ENCODE measurements at places on chromosomes 7 and 10.

DNA sequence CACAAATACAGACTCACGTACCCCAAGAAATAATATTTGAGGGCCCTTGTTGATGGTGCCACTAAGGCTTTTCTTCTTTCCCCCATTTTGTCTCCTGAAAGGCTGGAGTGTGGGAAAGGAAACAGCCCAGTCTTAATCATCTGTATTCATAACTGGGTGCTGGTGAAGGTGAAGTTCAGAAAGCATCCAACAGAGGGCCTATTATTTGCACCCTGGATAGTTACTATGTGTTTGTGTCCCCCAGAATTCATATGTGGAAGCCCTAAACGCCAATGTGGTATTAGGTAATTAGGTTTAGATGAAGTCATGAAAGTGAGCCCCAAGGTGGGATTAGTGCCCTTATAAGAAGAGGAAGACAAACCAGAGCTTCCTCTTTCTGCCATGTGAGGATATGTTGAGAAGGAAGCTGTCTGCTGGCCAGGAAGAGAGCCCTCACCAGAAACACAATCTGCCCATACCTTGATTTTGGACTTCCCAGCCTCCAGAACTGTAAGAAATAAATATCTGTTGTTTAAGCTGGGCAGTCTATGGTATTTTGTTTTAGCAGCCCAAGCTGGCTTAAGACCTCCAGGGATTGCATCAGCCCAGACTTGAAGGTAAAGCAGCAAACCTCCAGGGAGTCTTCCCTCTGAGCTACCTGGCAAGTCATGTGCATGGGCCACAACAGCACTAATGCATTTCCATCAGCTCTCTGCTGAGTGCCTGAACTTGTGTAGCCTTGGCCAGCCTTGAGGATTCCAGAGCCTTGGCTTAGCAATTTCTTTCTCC lies 90.0 kb upstream of the ADRB1 start:
- no peak for DNase-seq

DNA sequence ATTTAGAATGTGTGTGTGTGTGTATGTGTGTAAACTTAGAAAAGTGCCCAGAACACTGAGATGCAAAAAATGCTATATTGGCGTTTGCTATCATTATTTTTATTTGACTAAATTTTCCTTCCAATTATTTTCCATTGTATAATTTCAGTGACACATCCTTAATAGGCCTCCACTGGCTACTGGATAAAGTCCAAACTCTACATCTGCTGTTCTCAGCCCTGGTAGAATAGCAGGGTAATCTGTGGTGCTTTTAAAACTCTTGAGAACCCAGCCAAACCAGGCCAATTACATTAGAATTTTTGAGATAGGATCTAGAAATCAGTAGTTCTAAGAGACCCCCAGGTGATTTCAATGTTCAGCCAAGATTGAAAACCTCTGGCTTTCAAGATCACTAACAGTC lies 66.4 kb downstream of the ZNF503 start:
- no peak for DNase-seq

- no peak for DNase-seq
Measured at GRCh38 chr7:17640730-17641377, 299.4 kb downstream of the SNX13 start.

GRCh38 chr7:121204537-121204936 lies 124.3 kb upstream of the WNT16 start:
- no peak for DNase-seq

GRCh38 chr7:132009778-132010177 lies 453.4 kb upstream of the PODXL start:
- DNase-seq, result no peak

GRCh38 chr10:521261-522250 lies 167.9 kb downstream of the DIP2C start:
- no peak for DNase-seq

DNA sequence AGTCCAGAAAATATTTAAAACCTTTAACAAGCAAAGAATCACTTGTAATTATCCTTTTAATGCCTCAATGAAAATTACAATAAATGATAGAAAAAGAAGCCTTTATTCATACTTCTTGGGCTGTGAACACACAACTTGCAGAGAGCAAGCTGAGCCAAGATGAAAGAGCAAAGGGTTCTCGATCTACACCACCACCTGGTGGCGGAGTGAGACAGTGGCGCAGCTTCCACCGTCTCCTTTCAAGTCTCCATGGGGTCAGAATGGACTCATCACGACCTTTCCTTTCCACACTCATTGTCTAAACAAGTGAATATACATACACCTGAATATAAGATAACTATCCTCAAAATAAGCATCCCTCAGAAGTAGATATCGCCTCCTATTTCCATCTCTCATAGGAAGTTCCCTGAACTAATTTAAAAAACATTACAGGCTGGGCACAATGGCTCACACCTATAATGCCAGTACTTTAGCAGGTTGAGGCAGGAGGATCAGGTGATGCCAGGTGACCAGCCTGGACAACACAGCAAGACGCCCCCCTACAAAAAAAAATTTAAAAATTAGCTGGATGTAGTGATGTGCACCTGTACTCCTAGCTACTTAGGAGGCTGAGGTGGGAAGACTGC lies 40.7 kb downstream of the ATE1 start:
- DNase-seq, result no peak

DNA sequence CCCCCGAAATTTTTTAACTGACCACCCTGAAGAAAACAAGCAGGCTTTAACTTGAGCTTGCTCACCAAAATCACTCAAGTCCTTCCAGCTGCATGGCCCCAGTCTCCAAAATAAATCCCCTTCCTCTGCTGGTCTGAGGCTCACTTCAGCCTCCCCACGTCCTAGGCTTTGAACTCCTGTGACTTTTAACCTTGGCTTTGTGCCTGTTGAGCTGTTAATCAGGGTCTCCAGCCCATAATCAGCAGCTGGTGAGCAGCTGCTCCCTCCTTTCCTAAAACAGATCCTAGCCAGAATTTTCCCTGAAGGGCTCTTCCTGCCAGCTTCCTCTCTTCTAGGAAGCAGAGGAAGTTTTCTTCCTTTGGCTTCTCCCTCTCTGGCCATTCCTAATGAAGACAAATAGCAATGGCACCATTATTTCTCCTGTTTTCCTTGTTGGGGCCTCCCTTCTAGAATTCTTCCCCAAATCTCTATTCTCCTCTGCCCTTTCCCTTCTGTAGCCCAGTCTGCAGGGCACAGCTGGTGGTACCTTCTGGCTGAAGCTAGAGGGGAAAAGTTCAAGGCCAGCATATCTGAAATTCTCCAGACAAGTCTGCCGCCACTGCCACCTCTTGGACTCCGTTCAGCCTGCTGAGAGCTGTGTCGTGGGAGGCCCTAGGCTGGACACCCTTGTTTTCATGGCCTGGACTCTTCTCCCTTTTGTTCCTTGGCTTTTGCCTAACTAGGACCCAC lies 152.1 kb downstream of the NOC3L start:
- no peak for DNase-seq

GRCh38 chr10:32961343-32961894 lies 3.4 kb upstream of the ITGB1 start:
- no peak for DNase-seq

All from thoracic aorta (tissue), 2 donors.